ENCODE measurements at places on chromosomes 16 and 17.
A peak's percentile ranks its signal among the peaks of the same experiment; 100 is the strongest.

DNA sequence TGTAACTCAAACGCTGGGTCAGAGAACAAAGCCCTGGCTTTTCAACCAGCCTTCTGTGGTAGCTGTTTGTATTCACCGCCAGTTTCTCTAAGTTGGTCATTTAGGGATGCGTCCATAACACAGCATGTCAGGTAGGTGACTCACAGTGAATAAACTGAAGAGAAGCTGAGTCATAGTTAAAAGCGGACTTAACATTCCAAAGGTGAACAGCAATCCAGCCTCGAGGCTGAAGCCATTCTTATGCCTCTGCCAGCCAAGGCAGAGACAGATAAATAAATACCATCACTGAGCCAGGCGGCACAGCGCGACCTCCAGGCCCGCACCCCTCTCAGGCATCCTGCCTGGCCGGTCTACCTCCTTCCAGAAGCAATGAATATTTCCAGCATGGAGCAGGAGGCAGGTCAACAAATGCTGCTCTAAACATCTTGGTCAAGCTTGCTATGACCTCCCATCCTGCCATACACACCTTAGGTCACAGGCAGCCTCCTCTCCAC lies 12.4 kb upstream of the CACNG4 start:
- DNase-seq = no peak

- DNase-seq = no peak
These were observed 245.2 kb upstream of the MAF start for GRCh38 chr16:79845734-79846135.

DNA sequence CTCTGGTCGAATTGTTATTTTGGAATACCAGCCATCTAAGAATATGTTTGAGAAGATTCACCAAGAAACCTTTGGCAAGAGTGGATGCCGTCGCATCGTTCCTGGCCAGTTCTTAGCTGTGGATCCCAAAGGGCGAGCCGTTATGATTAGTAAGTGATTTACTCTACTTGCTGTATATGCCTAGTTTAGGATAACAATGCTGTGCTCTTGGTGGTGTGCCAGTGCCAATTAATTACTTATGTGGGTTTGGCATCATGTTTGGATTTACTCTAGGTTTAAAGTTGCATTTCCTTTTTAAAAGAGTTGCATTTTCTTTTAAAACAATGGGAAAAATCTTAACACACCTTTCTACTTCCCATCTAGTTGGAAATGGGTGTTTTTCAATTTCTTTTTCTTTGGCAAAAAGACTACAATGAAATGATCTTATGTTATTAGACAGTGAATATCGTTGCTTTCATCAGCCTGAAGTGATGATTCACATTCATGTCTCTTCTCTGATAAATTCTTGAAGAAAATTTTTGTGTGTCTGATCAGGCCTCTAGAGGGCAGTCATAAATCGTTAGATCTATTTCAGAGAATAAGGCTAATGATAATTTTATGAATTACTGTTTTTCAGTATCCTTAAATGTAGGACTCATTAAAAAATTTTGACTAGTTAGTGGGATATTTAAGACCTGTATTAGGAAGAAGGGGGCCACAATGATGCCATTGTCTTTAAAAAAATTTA lies 5.6 kb downstream of the SF3B3 start:
- no peak for DNase-seq

GRCh38 chr17:29748400-29748799 lies 125.7 kb upstream of the CORO6 start:
- DNase-seq = no peak

GRCh38 chr17:41653892-41654677 lies 29.7 kb upstream of the KRT17 start:
- no peak for DNase-seq

DNA sequence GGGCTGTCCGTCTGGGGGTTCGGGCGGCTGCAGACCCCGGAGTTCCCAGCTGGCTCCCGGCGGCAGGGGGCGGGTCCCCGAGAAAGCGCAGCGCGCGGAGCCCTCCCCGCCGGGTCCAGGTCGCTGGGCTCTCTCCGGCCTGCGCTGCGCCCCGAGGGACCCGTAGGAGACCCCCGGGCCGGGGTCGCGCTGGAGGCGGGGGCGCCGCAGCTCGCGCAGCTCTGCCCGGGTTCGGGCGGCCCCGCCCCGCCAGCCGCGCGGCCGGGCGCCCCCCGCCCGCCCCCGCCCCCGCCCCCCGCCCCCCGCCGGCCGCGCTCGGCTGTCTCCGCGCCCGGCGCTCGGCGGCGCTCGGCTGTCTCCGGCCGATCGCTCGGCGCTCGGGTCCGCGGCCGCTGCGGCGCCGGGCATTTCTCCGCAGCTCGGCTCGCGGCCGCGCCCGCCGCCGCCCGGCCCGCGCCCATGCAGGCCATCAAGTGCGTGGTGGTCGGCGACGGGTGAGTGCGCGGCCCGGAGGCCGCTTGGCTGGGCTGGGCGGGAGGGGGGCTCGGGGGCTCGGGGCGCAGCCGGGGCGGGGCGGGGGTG lies at the start of gene RAC3:
Gene RAC3 (plus strand): TSS at position 376 of the 582 bp plus-strand sequence. CDS start 84 bp downstream, at position 460.
- DNase-seq = no peak

GRCh38 chr17:8941520-8941919 lies 24.0 kb downstream of the PIK3R5 start:
- no peak for DNase-seq

DNA sequence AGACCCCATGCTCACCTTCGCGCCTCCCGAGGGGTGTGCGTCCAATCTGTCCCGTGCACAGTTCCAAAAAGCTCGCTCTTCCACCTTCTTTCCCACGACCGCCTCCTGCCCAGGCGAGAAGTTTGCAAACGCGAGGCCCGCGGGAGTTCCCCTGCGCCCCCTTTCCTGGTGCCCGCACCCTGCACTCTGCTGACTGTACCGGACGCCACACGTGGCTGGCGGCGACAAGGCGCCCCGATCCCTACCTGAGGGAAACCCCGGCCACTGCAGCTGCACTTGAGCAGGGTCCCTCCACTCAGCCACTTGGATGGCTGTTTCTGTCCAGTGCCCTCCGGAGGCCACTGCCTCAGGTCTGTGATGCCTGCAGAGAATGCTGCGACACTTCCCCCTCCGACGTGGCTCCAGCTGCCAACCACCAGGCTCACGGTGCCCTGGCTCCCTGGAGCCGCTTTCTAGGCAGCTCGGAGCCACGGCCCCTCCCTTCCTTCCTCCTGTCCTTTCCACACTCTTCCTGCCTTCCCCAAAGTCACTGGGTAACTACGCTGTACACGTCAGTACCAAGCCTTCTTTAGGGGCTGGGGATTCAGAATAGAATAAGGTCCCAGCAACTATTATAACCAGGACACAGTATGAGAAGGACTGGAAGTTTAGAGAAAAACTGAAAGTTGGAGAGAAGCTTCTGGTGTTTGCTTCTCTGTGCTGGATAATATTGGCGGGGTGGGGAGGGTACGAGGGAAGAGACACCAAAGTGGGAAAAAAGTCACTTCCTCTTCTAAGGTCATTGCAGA lies at the start of gene MLKL:
Gene MLKL (minus strand): TSS at position 425 of the 788 bp plus-strand sequence. CDS start 5,105 bp downstream, outside the sequence.
- DNase-seq = peak; percentile 35

DNA sequence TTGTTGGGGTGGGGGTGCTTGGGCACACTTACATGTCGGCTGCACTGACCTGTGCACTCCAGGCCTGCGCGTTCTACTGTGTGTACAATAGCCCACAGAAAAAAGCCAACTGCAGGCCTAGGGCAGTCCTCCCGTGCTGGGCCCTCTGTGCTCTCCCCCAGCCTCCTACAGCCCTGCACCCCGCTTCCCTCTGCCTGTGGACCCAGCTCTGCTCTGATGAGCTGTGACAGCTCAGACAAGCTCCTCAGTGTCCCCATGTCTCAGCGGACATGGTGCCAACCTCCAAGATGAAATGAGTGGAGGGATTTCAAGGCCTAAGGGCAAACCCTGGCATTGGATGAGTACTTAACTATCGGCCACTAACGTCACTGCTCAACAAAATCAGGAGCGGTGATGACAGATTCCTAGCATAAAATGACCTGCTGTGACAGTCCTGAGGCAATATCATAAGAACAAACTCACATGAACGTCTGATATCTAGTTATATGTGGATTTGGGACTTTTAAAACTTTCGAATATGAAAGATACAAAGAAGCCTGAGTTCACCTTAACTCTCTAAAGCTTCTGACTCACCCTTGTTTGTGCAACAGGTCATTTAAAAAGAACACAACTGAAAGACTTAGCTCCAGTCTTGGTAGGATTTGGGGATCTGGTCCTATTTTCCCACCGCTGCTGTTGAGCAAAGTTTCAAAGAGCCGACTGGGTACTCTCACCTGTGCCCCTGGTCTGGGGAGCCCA lies 34.7 kb downstream of the CCDC57 start:
- no peak for DNase-seq

DNA sequence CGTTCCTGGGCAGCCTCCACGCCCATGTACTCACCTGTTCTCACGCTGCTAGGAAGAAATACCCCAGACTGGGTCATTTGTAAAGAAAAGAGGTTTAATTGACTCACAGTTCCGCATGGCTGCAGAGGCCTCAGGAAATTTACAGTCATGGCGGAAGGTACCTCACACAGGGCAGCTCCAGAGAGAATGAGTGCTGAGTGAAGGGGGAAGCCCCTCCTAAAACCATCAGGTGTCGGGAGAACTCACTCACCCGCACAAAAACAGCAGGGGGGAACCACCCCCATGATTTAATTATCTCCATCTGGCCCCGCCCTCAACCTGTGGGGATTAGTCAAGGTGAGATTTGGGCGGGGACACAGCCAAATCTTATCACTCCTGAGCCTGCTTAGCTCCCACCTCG lies 18.2 kb downstream of the RAB40C start:
- DNase-seq = no peak

DNA sequence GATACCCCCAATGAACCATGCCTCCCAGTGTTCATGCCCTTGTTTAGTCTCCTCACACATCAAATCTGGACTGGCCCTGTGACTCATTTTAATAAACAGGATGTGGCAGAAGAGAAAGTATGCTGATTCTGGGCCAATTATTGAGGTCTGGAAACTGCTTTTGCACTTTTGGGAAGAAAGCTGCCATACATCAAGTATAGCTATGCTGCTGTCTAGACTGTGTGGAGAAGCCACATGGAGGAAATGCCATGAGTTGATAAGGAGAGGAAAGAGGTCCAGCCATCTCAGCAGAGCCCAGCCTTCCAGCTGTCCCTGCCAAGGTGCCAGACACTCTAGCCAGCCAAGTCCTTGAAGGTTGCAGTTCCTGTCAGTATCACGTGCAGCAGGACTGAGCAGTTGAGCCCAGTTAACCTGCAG lies 16.7 kb downstream of the RPRML start:
- DNase-seq = no peak

DNA sequence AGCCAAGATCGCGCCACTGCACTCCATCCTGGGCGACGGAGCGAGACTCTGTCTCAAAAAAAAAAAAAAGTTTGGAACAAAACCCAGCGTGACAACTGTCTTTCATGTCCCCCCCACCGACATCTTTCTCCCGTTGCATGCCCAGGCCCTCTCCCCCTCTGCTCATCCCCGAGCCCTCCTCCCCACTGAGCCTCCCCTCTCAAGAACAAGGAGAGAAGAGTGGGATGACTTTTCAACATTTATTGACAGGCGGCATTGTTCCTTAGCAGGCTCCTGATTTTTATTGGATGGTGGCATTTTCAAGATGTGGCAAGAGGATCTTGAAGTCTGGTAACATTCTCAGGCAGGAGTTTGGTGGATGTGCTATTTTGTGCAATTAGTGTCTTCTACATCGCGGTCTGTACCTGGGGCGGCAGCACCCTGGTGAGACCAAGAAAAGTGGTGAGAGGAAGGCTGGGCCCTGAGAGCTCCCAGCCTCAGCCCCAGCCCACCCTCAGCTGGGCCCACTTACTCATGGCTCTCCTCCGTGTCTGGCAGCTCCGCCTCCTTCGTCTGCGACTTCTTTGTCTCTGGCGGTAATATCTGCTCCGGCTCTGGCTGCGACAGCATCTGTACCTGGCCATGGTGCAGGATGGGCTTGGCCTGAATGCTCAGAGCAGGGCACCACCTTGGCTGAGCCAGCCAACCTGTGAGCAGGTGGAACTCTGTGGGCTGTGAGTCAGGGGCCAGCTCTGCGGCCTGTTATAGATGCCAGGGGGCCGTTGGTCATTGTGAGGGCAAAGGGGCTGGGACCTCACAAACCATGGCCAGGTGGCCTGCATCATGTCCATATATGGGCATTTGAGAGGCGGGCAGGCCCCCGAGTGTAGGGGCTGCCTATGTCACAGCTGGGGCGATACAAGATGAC lies at the start of gene PRM1:
Gene PRM1 (minus strand): TSS at position 715 of the 907 bp plus-strand sequence. CDS start 92 bp downstream, at position 623.
- no peak for DNase-seq

GRCh38 chr16:3791701-3792100 lies 74.4 kb upstream of the TRAP1 start:
- no peak for DNase-seq
